ENCODE measurements at places on chromosomes 13 and 19.

DNA sequence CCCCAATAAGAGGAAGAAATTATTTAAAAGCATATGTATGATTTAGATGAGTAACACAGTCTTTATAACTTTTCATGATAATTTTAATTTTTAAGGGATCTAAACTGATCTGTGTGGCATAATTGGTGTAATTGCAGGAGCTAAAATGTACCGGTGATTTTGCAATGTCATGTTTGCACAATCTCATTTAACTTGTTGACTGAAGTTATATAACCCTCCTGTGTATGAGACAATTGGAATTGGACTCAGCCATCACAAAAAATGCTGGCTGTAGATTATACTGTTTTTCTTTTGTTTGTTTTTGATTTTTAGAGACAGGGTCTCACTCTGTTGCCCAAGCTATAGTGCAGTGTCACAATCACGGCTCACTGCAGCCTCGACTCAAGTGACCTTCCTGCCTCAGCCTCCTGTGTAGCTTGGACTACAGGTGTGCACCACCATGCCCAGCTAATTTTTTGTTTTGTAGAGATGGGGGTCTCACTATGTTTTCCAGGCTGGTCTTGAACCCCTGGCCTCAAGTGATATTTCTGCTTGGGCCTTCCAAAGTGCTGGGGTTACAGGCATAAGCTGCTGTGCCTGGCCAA is 26.1 kb downstream of the FGF9 start:
- no peak for DNase-seq

DNA sequence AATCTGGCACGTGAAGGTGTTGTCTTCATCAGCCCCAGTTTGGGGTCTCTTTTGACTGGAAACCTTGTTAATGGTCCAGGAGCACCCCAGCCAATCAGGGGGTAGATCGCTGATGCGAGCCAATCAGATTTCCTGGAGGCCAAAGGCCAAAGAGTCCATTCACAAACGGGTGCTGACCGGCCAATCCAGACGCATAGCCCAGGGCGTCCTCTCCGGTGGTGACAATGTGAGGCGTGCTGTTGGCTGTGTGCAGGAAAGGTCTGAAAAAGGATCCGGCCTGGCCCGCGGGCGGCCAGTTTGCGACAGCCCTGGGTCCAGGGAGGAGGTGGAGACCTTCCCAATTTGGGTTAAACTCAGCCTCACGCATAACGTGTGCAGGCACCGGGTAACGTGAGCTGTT is 3.1 kb downstream of the MAST3 start:
- DNase-seq = no peak

GRCh38 chr13:46659413-46660065 is 106.6 kb downstream of the LRCH1 start:
- no peak for DNase-seq

DNA sequence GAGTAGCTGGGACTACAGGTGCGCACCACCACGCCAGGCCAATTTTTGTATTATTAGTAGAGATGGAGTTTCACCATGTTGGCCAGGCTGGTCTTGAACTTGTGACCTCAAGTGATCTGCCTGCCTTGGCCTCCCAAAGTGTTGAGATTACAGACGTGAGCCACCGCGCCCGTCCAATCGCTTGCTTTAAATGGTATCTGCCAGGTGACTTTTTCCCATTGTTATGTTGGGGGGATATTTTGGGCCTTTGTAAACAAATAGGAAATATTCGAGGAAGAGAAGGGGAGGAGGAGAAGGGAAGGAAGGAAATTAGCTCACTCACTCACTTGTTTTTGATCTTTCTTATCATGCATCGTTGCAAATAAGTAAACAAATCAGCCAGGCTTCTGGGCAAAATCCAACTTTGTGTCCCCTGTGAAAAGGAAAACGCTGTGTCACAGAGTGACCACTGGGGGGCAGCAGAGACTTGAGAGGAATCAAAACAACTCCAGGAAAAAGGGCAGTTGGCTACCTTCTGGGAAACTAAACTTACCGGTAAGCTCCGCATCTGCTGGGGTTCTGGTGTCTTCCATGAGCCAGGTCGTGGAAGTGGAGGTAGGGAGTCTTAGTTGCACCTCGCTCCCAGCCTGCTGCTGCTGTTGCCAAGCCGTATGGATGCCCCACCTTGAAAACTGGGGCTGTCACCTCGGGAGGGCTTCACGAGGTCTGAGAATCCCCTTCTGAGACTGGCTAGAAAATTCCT is 9.3 kb upstream of the RANBP3 start:
- peak; percentile 76 for DNase-seq

GRCh38 chr19:2419754-2420153 is 7.6 kb downstream of the TIMM13 start:
- no peak for DNase-seq

Data from NCI-H1694 treated with DMSO at 0.1 percent for 48 hours (cell line).